ENCODE measurements at places on chromosomes 5 and 9.

DNA sequence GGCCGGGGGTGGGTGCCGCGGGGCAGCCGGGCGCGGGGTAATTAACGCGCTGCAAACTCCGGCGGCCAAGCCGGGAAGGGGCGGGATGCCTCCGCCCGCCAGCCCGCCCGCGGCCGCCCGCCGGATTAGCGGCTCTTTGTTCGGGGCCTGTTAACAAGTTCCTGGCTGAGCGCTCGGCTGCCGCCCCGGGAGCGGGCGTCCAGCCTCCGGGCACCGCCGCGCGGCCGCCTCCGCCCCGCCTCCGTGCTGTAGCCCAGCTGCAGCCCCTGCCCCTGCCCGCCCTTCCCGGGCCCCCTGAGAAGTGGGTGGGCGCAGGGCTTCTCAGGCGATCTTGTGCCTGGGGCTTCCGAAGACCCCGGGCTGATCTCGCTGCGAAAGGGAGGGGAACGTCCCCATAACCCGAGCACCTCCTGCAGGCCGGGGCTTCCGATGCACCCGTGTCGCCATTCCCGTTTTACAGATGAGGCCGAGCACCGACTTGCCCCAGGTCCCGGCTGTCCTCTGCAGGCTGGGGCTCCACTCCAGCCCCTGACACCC is 7.5 kb downstream of the UNC5A start:
- DNase-seq = no peak

DNA sequence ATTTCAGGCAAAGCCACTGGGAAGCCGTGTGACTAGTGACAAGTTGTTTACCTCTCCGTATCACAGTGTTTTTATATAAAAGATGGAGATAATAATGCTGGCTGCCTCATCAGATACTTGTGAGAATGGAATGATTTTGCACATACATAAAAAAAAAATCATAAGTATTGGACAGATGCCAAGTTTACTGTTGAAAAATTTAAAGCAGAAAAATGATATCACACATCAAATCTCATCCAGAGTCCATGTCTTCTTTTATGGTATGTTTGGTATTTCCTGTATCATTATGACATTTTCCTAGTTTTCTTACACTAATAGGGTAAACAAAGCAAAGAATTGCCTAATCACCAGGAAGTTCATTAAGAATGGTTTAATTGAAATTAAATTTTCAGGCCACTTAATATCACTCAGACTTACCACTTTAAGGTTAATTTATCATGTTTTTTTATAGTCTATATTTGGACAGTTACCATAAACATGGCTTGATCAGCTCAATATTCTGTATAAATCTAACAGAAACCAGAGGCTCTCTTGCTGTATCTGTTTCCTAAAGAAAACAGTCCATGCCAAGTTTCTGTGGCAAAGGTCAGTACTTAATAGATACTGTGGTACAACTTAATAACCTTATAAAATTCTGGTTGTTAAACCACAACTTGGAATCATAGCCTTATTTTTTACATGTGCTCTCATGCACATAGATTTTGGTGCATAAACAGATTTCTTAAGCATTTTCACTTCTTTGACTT is 656.5 kb upstream of the RIOK2 start:
- no peak for DNase-seq

DNA sequence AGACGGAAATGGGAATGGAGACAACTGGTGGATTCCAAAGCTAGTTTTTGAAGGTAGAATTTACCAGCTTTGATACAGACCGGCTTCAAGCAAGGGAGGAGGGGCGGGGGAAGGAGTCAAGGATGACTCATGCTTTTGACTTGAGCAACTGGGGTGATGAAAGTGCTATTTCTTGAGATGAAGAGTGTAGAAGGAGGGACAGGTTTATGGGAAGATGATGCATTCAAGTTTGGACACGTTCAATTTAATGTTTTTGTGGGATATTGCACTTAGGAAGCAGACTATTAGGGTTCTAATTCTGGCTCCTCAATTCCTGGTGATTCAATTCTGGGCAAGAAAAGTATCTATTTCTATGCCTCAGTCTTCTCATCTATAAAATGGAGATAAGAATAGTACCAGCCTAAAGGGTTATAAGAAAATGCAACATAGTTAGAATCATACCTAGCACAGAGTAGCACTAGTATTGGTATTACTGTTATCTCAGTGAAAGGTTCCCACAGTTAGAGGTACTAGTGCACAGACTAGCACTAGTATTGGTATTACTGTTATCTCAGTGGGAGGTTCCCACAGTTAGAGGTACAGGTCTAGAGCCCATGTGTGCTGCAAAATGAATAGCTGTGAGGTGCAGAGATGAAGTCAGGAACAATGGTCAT is 4.6 kb downstream of the NIPAL4 start:
- no peak for DNase-seq

- DNase-seq = no peak
These were observed 124.5 kb downstream of the PDZD2 start for GRCh38 chr5:31763424-31763823.

DNA sequence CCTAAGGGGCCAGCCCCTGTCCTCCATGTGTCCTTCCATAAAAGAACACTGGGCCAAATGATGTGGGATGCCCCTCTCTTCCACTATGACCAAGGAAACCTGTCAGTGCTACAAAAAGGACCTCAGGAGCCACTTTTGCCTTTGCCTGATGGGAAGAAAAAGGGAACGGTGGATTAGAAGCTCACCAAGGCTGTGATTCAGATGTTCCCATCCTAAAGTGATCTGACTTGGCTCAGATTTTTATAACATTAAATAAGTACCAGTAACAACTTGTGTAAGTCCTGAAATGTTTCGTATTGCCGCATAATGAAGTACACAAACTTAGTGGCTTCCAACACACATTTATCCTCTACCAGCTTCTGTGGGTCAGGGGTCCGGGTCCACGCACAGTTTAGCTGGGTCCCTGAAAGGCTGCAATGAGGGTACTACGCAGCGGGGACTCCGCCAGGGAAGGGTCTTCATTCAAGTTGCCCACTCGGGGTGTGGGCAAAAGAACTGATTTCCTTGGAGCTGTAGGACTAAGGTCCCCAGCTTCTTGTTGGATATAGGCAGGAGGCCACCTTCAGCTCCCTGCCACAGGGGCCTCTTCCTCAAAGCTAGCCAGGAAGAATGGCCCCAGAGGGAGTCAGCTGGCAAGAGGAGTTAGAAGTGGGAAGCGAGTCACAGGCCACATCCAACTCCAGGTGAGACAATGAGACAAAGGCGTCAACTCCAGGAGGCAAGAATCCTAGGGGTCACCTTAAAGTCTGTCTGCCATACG is 60.4 kb downstream of the RAPGEF1 start:
- DNase-seq = no peak

GRCh38 chr5:43486353-43486752 is 2.7 kb upstream of the TMEM267 start:
- DNase-seq = no peak

DNA sequence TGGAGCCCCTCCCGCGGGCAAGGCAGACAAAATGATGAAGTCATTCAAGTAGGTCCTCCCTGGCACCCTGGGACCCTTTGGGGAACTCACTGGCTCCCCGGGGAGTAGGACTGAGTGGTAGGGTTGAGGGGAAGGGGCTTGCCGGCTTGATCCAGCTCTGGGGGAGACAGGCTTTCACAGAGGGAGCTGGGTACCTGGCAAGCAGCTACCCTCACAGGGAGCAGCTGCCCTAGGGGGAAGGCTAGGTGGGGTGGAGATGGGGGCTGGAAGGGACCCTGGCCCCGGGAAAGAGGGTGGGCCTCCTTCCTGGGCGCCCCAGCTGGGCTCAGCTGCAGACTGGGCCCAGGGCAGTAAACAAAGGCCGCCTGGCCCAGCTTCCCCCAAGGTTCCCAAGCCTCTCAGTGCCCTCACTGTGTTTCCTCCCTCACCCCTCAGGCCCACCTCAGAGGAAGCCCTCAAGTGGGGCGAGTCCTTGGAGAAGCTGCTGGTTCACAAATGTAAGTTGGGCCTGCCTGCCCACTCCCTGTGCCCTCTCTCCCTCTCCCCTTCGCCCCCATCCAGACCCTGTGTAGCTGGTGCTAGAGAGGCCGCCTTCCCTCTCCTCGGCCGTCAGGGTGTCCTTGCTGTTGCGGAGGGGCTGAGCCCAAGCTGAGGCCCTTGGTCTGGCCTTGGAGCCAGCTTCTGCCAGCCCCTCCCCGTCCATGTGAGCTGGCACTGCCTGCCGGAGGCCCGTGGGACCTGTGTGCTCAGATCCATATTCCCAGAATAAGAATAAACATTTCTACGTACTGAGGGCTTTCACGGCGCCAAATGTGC is 131.2 kb downstream of the RGS3 start:
- DNase-seq = no peak

GRCh38 chr9:69535286-69535832 is 136.8 kb downstream of the APBA1 start:
- no peak for DNase-seq

- no peak for DNase-seq
These were observed 665.5 kb upstream of the ZNF608 start for GRCh38 chr5:125411744-125412560.

DNA sequence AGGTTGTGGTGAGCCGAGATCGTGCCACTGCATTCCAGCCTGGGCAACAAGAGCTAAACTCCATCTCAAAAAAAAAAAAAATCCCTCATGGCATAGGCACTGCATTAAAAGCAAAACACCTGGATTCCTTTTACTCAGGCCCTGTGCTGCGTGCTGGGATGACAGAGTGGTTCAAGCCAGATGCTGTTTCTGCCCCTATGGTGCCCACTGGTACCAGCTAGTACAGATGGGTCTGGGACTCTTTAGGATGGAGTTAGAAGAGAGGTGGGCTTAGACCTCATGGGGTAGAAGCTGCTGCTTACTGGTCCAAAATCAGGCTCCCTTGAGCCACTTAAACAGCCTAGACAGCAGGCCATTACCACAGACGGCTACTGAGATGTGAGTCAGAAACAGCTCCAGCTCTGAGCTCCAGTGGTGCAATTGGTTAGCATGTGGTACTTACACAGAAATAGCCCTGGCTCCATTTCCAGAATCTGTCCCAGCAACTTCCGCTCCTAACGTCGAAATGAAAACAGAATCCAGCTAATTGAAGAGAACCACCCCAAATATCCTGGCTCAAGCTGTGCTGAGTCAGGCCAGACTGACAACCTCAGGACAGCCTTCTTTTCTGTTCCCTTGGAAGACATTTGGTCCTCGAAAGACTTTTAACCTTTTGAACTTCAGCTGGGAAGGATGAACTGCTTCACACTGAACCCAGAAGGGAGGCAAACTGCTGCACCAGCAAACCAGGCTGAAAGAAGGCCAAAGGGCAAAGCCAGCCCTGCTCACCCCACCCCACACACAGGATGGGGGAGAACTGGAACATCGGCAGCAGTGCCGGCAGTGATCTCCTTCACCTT is 15.5 kb downstream of the C5orf15 start:
- DNase-seq = peak; percentile 34

DNA sequence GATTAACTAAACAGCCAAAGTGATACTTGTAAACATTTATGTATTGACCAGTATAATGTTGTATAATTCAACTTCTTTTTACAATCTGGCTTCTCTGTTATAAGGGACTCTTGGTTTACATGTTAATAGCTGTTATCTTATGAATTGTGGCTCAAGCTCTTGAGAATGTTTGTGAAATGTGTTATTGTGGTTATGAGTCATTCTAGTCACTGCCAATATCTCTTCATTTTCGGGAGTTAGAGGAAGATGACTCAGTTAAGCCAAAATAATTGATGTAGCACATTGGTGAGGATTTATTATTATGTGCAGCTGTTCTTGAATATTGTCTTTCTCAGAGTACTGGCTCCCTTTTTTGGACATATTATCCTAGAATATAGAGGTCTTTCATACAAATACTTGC is 655.2 kb upstream of the RIOK2 start:
- no peak for DNase-seq

DNA sequence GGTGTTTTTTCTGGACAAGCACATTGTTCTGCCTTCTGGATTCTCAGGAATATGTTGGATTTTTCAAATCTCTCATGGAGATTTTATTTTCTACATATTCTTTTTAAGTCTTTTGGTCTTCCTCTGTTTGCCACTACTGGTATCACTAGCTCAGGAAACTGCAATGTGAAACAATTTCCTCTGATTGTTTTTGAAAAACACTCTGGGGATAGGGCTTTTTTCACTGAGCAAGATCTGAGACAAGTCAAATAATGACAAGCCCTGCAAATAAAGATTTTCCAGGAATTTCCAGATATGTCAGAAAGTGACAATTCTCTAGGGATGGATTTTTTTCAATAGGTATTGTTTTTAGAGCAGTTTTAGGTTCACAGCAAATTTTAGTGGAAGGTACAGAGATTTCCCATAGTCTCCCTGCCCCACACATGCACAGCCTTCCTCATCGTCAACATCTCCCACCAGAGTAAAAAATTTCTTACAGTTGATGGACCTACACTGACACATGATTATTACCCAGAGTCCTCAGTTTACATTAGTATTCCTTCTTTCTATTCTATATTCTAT is 86.9 kb upstream of the TMEM161B start:
- DNase-seq = no peak

DNA sequence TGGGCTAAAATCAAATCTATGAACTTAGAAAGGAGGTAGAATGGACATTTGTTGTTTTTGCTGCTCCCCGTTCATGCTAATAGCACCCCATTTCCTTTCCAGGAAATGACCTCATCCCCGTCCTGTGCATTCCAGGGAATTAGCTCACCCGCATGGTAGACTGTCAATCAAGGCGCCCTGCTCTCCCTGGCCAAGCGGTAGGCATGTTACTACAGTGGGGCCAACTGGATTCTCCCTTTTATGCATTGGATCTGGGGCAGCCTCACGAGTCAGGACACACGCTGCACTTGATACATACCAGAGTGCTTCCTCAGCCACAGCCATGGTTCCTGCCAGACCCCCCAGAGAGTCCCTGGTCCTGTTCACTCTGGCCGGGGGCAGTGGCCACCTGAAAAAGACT is 111.0 kb upstream of the PTCH1 start:
- no peak for DNase-seq

- peak; percentile 12 for DNase-seq
These were observed 41.1 kb upstream of the NEK6 start for GRCh38 chr9:124216474-124217176.

- no peak for DNase-seq
These were observed 183.7 kb downstream of the TAF11L14 start for GRCh38 chr5:17817990-17818389.

- DNase-seq = no peak
These were observed 337.1 kb upstream of the MPDZ start for GRCh38 chr9:13616491-13617035.

DNA sequence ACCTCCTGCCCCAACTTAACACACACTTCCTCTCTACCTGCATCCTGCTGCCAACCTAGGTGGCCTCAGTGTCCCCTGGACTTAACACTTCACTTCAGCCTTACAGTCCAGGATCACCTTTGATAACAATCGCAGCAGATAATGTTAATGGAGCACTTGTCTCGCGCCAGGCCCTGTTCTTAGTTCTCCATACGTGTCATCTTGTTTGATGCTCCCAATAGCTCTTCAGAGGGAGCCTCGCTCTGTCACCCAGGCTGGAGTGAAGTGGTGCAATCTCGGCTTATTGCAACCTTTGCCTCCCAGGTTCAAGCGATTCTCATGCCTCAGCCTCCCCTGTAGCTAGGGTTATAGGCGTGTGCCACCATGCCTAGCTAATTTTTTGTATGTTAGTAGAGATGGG is 62.7 kb upstream of the SHB start:
- no peak for DNase-seq

GRCh38 chr5:90356622-90357021 is 52.9 kb downstream of the CETN3 start:
- no peak for DNase-seq

All from anterior cingulate cortex (tissue), 58 donors.